T1000 (cell line): ENCODE measurements at places on chromosomes 13 and 19.

DNA sequence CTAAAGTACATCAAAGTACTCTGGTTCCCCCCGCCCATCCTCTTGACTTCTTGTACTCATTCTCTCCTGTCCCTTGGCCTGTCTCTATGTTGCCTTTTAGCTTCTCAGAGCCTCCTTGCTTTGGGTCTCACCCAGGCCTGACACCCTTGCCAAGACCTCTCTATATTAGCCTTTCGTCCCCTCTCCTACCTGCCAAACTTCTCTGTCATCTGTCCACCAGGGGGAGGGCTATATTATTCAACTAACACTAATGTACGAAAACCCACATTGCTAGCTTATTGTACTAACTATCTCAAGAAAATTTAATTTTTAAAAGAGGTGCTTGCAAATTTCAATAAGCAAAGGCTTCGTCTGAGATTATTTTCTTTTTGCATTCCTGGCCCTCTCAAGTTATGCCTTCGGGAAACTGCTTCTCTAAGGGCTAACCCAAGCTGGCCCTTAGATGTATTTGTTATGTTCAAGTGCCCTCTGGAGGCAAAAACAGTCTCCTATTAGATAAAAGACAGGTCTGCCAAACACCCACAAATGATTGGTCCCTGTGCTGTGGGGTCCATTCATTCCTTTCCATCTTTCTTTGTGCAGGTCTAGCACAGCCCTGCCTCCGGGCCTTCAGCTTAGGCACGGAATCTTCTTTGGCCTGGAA lies 6.3 kb upstream of the MRPS31 start:
- DNase-seq: no peak

- no peak for DNase-seq
Measured at GRCh38 chr19:389935-390289, 19.0 kb downstream of the C2CD4C start.

- DNase-seq: no peak
Measured at GRCh38 chr19:20470345-20471135, 95.0 kb downstream of the ZNF737 start.

DNA sequence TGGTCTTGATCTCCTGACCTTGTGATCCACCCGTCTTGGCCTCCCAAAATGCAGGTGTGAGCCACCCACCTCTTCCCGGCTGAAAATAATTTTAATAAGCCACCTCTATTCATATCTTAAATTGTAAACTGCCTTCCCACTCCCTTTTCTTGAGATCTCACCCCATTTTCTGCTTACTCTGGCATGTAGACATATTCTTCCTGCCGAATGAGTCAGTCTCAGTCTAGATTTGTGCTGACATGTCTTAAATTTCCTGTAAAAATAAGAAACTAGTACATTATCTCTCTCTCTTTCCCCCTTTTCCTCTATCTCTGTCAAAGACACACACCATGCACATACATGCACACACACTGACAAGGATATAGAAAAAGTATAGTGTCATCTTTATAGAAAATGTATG lies 60.9 kb downstream of the THSD1 start:
- no peak for DNase-seq

DNA sequence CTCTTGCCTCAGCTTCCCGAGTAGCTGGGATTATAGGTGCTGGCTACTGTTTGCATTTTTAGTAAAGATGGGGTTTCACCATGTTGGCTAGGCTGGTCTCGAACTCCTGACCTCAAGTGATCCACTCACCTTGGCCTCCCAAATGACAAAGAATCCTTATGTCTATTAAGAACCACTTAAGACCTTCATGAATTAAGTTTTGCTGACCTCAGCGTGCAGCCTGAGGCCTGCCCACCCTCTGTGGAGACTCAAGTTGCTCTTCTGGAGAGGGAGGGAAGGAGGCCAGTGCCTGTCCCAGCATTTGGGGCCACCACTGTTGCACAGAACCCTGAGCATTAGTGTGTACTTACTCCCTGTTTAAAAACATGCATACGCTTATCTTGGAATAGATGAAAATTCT lies 313.3 kb downstream of the FGF9 start:
- no peak for DNase-seq

DNA sequence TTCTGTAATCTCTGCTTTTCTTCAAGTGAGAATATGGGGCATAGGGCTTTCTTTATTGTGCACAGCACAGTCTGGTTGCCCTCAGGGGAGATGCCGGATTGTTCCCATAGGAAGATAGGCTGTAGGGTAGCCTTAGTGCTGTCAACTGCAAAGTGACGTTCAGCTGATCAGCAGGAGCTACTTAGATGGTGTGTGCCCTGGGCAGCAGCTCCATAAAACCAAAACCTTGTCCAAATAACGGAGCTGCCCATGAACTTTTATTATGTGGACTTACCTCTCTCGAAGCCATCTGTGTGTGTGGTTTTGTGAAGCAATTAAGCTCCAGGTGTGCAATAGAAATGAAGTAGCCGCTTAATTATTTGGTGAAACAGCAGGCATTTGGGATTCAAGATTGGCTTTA lies 120.0 kb upstream of the RNF113B start:
- no peak for DNase-seq

- peak; percentile 84 for DNase-seq
Measured at GRCh38 chr19:7870571-7871436, 3.4 kb downstream of the PRR36 start.
